Urothelium cell line (cell line): ENCODE measurements at places on chromosomes 7 and 10.

- peak; percentile 87 for DNase-seq
These were observed 113.4 kb downstream of the PTPN20 start for GRCh38 chr10:47024399-47025252.

GRCh38 chr10:110226543-110226925 lies 19.1 kb downstream of the MXI1 start:
- peak; percentile 89 for DNase-seq

- no peak for DNase-seq
These were observed 25.8 kb downstream of the BRAF start for GRCh38 chr7:140898786-140899536.

- DNase-seq = peak; percentile 97
These were observed 4.4 kb downstream of the ZNF655 start for GRCh38 chr7:99562832-99563231.

- no peak for DNase-seq
These were observed 316.6 kb downstream of the SNX13 start for GRCh38 chr7:17623546-17624185.
